HFFc6 (cell line): ENCODE measurements at places on chromosomes 13 and 19.

DNA sequence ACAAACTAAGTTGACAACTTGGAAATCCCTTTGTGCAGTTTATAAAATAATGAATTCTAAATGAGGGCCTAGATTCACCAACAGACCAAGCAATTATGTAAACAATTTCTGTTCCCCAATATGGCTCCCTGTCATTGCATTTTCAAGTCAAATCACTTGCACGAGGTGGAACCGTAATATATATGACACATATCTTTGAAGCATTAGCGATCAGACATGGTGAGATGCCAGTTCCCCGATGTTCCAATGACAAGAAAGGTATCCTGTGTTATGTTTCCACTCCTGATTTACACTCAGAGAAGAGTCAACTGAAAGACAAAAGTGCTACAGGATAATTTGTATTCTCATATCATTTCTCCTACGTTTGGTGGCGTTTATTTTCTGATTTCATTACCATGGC lies 108.5 kb upstream of the TDRD3 start:
- DNase-seq, result no peak

DNA sequence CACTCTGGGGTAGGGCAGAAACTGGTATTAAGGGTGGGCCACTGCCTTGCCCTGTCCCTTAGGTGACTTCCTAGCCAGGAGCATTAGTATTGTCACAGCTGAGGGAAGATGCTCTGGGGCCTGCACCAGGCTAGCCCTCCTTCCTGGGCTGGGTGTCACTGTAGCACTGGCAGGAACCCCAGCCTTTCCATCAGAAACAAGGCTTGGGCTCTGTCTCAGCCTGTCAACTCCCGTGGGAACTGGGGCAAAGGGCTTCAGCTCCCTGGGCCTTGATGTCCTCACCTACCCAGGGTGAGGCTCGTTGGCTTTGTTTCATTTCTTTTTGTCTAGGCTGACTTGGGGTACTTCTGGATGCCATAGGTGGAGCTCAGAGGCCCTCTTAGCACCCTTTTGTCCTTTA lies 18.0 kb downstream of the PAF1 start:
- no peak for DNase-seq

DNA sequence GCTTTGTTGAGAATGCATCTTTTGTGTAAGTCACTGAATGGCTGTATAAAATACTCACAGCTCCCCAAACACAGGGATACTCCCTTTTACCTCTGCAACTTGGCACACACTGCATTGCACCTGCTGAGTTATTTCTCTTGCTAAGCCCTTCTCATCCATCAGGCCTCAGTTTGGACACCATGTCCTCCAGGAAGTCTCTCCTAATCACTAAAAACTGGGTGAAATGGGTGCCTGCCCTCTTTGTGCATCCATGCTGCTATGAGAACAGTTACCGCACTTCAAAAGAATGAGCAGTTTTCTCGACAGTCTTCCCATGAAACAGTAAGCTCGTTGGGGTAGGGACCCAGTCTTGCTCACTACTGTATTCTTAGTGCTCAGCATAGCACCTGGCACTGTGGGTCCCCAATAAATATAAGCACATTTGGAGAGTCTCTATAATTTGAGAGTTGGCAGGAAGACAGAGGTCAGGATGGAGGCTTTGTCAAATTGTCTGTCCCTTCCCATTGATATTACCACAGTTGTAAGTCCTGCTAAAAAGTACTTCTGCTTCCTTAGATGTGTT lies 4.6 kb upstream of the SLC25A30 start:
- no peak for DNase-seq

GRCh38 chr13:58933475-58933874 lies 1230.3 kb downstream of the DIAPH3 start:
- DNase-seq, result no peak

GRCh38 chr19:50553134-50553703 lies 15.0 kb downstream of the LRRC4B start:
- DNase-seq, result no peak

DNA sequence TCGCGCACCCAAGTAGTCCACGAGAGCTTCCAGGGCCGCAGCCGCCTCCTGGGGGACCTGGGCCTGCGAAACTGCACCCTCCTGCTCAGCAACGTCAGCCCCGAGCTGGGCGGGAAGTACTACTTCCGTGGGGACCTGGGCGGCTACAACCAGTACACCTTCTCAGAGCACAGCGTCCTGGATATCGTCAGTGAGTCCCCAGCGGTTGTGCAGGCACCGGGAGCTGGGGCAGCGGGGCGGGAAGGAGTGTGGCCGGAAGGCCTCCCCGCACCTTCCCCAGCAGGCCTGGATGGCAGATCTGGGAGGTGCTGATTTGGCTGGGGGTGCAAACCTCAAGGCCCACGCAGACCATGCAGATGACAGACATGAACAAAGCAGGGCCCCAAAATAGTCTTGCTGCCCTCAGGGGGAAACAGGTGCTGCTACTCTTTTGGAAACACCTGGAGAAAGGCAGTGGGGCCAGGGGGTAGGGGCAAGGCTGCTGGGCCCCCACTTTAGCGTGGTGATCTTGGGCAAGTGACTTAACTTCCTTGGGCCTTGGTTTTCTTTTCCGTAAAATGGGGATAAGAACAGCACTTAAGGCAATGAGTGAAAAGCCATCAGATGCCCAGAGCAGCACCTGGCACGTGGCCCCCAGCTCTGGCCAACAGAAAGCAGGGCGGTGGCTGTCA lies 4.0 kb downstream of the MAG start:
- DNase-seq, result no peak

GRCh38 chr19:47267350-47267759 lies 7.3 kb upstream of the INAFM1 start:
- DNase-seq, result no peak

- peak; percentile 5 for DNase-seq
These were observed 850 bp downstream of the KLF5 start for GRCh38 chr13:73059460-73060250.

DNA sequence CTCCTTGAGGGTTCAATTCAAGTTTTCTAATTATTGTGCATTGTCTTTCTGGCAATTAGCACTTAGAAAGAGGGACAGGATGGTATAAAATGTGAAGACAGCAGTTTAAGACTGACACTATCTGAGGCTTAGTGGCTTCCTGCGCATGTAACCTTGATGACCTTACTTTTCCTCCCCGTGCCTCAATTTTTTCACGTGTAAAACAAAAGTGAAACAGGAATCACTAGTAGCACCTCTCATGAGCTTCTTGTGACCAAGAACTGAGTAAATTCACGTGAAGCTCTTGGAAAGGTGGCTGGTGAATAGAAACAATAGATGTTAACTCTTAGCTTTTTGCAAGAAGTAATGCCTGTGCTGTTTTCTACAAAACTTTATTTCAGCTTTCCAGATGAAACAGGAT lies 233.9 kb downstream of the LMO7 start:
- no peak for DNase-seq

DNA sequence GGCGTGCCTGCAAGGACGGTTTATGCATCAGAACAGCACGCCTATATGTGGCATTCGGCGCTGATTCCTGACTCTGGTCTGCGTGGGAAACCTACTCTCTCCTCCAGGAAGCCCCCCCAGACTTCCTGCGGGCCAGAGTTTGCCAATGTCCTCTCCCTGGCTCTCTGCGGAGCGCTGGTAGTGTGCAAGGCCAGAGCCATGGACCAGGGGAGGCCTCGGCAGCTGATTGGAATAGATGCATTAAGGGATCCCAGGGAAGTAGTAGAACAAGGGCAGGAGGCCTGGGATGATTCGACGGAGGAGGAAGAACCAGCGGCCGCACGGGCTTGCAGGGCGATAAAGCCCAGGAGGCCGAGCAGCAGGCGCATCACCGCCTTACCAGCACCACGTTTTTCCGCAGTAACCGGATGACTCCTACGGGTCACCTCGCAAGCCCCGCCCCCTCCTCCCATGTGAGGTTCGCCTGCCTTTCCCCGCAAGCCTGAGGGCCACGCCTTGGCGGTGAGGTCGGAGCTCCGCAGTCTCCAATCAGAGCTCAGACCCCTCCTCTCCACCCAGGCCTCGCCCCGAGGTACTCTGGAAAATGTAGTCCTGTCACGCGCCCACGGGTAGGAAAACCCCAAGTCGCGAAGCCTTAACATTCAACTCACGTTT lies 5.0 kb downstream of the CLEC11A start:
- DNase-seq, result no peak

DNA sequence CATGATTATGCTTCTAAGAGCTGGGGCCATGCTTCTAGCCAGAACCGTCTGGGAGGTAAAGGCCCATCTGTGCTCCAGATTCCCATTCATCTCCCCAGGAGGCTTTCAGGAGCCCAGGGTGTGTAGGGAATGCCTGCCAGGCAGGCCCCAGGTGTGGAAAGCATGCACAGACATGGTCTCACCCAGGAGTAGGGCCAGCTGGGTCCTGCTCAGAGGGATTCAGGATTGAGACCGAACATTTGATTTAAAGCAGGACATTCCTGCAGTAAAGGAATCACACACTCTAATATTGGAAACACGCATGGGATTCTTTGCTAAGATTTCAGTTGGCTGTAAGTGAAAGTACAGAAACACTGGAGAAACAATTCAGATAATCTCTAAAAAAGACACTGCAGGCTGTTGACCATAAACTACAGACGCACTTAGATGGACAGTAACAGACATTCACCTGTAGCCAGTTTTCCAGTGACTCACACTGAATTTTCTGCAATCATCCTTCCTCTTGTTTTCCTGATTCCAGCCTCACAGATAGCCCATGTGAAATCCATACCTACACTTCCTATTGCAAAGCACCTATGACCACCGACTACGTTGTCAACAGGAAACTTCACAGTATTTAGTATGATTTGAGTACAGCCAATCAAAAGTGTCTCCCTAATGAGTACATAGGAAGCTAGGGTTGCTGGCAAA lies 257.8 kb downstream of the TBC1D4 start:
- no peak for DNase-seq

GRCh38 chr13:59721926-59722910 lies 441.5 kb downstream of the DIAPH3 start:
- DNase-seq, result no peak

DNA sequence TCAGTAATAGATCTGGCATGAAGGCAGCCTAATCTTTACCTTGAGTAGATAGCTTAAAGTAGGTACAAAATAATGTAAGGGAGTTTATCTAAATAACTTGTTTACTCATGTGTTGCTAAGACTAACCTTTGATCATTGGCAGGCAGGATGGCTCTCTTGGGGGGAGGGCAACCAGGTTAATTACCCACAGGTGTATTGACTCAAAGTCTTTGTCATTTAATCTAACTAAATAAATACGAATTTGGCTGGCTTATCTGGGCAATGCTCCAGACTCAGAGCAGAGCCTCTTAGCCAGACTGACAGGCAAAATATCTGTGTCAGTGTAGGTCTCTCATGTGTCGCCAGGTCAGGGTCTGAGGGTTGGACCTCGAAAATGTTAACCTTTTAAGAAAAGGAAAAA lies 283.4 kb upstream of the KLHL1 start:
- DNase-seq, result no peak

- DNase-seq, result no peak
These were observed 774 bp upstream of the PPP2R1A start for GRCh38 chr19:52188822-52189734.

- no peak for DNase-seq
These were observed 28.0 kb downstream of the CARS2 start for GRCh38 chr13:110677731-110678545.

DNA sequence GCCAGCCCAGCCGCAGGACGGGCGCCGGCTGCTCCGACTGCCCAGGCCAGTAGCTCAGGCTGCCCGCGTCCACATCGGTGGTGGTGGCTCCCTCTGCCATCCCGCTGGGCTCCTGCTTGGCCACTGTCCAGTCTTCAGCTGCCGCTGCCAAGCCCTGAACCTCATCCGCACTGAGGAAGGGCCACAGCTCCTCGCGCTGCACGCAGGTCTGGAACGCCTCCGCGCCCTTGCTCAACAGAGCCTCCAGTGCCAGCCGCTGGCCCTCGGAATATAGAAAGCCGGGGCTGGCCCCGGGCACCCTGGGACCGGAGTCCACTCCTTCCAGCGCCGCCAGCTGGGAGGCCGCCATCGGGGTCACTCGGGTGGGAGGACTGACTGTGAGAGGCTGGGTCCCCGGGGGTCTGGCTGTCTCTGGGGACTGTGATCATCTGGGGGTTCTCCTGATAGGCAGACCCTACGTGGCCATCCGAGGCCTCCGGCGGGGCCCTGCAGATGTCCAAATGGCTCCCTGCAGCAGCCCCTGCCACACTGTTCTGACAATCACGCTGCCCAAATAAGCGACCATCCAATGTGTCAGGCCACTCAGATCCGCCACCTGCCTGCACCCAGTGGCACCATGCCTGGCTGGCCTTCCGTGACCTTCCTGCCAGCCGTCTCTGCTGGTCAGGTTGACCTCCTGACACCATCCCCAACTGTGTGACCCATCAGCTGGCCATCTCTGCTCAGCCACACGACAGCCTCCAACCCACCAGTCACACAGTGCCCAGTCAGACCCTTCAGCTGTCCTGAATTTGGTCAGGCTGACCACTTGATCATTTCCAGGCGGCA lies 1.6 kb downstream of the FAM83E start:
- DNase-seq, result peak; percentile 23

DNA sequence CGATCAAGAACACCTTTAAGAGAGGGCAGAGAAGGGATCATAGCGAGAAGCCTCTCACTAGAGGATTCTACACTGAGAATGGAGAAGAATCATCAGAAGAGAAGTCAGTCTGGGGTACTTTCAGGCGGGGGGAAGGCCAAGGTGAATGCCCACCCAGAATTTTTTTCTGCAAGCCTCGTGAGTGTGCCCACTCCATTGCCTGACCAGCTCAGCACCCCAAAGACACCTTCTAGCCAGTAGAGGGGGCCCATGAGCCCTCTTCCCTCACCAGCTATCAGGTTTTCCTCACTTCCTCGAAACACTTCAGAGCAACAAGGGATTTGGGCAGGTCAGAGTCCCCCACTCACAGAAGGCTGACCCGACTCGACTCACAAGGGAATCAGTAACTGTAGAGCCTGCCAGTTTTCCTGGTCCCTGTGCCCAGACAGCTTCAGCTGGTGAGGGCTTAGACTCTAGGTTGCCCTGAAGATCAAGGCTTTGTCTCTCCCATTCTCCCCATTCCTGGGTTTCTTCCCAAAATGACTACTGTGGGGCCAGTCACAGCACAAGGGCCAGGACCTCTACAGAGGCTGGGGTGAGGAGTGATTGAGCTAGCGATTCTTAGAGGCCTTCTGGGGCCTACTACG lies 18.4 kb downstream of the NLRP13 start:
- DNase-seq, result no peak

DNA sequence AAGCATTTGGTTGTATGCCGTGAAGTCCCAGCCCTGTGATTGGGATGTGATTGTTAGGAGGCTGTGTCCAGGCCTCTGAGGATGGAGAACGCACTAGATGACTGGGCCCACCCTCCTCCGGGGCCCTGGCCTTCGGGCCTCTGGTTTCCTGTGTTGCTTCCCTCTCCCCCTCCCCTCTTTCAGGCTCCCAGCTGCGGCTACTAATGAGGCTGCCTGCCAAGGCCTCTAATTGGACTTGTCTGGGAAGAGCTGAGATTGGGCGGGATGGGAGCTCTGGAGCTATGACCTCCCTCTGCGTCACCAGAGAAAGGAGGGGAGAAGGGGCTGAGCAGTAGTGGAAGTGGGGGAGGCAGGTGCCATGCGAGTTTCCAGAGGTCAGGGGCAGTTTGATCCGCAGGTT lies 9.9 kb downstream of the PTH2 start:
- DNase-seq, result no peak

DNA sequence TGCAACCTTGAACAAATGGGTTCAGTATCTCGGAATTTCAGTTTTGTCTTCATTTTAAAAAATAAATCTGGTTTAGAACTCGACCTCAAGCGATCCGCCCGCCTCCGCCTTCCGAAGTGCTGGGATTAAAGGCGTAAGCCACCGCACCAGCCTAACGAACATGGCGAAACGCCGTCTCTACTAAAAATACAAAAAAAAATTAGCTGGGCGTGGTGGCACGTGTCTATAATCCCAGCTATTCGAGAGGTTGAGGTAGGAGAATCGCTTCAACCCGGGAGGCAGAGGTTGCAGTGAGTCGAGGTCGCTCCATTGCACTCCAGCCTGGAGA lies 571 bp downstream of the ZNF302 start:
- DNase-seq, result no peak

- DNase-seq, result no peak
These were observed 96.5 kb downstream of the PDS5B start for GRCh38 chr13:32682740-32683139.
